Ureter (tissue), 1 donor: ENCODE measurements at places on chromosomes 7 and 10.

DNA sequence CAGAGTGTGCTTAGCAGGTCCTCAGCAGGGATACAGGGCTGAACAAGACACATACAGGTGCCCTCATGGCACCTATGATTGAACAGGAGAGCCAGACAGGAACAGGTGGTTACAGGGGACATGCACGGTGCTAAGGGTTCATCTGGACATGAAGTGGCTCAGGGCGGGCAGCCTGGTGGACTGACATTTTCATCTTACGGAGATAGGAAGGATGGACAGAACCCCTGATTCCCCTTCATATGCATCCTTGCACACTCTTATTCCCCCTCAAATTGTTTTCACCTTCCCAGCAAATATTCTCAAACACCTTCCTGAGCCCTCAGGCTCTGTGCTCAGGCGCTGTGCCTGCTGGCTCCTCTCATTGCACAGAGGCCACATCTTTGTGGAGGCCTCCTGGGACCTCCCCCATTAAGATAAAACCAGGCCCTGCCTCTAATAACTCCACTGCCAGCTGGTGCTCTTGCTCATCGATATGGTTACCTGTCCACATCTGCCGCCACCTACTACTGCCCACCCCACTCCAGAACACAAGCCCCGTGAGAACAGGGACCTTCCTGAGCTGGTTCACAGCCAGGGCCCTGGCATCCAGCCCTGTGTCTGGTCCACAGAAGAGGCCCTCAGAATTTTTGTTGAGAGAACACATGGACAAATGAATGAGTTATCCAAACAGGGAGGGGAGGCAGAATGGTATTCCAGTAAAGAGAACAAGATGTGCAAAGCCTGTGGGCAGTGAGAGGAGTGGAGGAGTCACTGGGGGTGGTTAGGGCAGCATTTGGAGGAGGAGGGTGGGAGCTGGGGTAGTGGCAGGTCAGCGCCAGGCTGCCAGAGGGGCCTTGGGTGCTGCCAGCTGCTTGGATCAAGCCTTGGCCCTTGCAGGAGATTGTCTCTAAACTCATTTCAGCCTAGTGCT, 68.9 kb upstream of the AQP1 start:
- DNase-seq = no peak

DNA sequence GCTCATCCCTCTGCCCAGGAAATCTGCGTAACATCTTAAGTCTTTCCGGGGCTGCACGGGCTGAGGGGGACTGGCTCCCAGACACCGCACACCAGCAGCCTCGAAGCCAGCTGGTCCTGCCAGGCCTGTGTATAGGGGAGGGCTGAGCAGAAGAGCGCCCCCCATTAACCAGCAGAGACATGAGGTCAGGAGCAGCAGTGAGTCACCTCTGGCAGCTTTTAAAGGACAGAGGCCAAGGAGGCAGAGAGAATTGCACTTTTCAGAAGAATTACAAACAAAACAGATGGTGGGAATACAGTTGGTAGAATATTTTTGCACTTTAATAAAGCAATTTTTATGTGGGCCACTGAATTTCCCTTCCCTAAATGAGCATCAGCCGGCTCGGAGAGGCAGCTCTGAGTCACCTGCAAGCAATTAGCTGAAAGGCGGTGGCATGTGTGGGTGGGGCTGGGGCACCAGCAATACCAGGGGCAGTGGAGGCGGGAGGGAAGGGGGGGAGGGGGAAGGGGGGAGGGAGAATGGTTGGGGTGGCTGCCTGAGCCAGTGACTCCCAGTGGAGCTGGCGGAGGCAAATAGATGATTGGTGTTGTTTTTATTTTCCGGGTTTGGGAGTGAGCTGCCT, 39.1 kb downstream of the GOLGA7B start:
- DNase-seq = no peak

DNA sequence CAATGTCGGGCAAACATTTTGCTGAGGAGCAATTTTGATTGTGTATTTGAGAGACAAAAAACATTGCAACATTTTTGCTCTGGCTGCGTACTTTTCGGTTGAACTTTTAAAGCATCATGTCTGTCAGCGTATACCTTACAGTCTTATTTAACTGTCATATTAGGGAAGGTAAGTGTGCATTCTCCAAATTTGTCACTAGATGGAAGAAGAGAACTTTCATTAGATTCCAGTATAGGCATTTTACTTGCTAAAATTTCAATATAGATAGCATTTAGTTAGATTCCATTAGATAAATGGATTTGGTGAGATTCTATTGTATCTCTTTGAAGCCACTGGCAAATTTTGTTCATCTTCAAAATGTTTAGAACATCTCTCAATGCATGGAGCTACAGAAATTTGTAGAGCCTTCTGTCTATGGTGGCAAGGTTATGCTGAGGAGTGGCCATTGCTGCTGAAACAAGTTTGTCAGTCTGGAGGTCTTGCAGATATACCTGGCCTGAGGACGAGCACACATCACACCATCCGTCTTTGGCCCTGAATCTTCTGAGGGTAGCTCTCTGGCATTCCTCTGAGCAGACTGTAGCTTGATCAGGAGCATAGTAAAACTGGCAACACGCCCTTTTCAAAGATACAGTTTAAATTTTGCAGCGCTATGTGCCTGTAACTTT, 437.5 kb upstream of the MBL2 start:
- DNase-seq = no peak

- DNase-seq = no peak
These were observed 92.1 kb upstream of the IMMP2L start for GRCh38 chr7:111654343-111654742.

DNA sequence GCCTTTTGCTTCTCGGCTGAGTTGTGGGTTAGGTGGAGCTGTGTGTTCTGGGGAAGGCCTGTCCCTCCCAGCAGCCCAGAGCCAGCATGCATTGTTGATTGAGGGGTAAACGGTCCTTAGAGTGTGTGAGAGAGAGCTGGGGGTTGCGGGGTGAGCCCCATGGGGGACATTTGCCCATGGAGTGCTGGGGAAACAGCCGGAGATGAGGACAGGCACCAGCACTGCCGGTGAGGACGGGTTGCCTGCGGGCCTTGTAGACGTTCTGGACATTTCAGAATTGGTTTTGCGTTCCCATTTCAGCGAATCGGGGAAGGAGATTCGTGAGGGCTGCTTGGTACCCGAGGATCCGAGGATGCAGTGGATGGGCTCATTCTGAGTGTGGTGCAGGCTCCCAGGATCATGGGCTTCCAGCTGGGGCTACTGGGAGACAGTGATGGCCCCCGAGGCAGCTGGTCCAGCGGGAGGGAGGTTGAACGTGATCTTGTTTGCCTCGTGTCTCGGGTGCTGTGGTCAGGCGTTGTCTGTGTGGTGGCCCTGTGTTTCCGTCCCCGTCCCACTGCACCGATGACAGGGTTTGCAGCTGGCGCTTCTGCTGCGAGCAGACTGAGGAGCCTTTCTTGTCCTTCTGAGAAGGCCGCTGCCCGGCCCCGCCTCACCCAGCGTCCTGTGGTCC, 113.9 kb downstream of the CYTH3 start:
- DNase-seq = no peak

DNA sequence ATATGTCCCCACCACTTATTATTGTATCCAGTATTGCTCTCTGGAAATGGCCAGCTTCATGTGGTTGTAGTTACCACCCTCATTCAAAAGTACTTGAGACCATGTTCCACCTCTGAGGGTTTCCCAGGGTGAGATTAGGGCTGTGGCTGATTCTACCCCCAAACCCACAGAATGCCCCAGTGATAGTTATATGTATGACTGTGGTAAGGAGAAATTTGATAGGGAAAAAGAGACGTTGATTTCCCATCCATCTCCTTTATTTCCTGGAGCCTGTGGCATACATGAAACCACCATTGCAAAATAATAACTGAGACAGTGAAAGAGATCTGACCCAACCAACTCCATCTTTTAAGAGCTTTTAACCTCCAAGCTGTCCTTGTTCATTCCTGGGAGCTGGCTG, 25.2 kb downstream of the ARL5B start:
- no peak for DNase-seq

- no peak for DNase-seq
These were observed 168.7 kb upstream of the ITGB1 start for GRCh38 chr10:33126742-33127141.

DNA sequence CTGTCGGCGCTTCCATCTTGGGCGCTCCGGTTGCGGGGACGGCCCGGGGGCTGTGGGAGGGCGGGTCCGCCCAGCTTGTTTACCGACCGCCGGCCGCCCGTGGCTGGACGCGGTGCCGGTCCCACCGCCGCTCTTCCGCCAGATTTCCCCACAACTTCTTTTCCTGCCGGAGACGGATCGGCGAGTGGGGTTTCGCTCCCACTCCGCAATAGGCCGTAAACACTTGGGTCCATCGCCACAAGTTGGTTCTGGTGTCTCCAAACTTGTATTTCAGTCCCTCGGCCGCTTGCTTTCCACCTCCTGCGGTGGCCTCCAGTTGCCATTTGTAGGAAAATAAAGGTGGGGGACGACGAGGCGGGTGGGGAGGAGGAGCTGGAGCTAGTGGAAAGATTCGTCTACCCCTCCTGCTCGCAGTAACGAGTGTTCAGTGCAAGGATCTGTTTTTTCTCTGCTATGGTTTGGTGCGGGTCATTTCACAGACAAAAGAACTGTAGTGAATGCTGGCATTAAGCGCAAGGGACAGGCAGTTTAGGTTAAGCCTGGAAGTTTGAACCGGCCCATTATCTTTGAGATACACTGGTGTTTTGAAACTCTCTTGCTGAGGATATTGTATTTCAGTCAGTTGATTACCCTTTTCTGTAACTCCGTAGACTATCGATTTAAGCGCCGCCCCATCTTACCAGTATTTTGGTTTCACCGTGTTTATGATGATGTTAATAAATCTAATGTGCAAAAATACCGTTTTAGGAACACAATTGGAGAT, 24.3 kb upstream of the ZRANB1 start:
- DNase-seq = no peak

GRCh38 chr7:138690495-138690894, 10.7 kb downstream of the SVOPL start:
- DNase-seq = no peak

- DNase-seq = no peak
These were observed 3.1 kb upstream of the ABCC2 start for GRCh38 chr10:99779335-99779734.

- no peak for DNase-seq
These were observed 73.7 kb upstream of the CAPZA2 start for GRCh38 chr7:116788572-116789197.

GRCh38 chr10:131015271-131015670, 296.2 kb downstream of the TCERG1L start:
- no peak for DNase-seq

DNA sequence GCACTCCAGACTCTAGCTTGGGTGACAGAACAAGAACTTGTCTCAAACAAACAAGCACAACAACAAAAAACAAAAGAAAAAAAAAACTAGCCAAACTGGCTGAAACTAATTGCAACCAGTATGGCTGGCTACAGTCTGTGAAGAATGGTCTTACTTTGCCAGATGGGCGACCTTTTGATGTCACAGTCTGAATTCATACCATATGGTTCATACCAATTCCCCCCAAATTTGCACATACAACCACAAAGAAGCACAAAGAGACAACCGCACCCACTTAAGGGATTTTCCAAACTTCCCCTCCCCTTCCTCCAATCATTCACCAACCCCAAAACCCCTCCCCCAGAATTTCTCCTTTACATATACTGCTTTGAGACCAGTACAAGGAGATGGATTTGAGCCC, 114.2 kb downstream of the SPAG6 start:
- no peak for DNase-seq

- DNase-seq = peak; percentile 41
These were observed 143.5 kb downstream of the ELFN1 start for GRCh38 chr7:1813394-1814088.

DNA sequence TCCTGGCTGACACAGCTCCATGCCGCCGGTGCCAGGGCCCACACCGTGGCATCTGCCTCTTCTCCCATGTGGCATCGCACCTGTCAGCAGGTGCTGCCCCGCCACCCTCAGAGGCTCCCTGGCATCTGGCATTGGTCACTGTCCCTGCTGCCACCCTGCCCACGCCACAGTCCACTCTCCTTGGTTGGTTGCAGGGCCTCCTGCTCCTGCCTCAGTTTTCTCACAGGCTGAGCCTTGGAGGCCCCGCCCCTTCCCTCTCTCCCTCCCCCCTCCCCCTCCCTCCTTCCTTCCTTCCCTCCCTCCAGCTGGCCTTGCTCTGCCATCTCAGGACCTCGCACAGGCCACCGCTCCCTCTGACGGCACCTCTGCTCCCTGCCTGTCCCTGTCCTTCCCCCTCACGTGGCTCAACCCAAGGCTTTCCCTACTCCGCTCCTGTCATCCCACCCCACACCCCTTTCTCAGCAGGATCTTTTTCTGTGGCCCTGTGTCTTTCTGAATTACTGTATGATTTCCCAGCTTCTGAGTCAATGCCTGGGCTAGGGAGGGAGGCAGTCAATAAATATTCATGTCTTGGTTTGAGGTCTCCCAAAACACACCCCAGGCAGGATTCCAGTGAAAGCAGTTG, 87.4 kb downstream of the INPP5A start:
- no peak for DNase-seq

DNA sequence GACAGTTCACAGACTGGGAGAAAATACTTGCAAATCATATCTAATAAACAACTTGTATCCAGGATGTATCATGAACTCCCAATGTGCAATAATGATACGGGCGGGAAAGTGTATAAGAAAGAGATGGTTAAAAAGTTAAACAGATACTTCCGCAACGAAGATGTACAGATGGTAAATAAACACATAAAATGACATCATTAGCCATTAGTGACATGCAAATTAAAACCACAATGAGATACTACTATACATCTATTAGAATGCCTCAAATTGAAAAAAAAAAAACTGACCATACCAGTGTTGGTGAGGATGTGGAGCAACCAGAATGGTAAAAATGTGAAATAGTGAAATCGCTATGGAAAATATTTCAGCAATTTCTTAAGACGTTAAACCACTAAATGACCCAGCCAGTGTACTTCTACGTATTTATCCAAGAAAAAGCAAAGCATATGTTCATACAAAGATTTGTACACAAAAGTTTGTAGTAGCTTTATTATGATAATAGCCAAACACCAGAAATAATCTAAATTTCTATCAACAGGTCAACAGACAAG, 83.5 kb downstream of the IPMK start:
- no peak for DNase-seq
